Uterus (tissue), 4 donors: ENCODE measurements at places on chromosomes 1 and 21.

- no peak for DNase-seq
Measured at GRCh38 chr1:115160728-115161127, 71.4 kb upstream of the TSPAN2 start.

DNA sequence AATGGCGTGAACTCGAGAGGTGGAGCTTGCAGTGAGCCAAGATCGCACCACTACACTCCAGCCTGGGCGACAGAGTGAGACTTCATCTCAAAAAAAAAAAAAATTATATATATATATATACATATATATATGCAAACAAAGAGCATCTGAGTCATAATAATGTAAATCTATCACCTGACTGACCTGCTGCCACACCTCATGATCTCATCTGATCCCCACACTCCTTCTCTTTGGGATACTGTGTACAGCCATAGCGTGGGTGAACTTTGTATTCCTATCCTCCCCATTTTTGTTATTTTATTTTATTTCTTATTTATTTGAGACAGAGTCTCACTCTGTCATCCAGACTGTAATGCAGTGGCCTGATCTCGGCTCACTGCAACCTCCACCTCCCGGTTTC lies 2.6 kb upstream of the HDAC1 start:
- DNase-seq, result no peak

- no peak for DNase-seq
Measured at GRCh38 chr1:172898866-172899265, 151.9 kb downstream of the TNFSF18 start.

- no peak for DNase-seq
Measured at GRCh38 chr1:228984646-228985631, 249.7 kb downstream of the RHOU start.

DNA sequence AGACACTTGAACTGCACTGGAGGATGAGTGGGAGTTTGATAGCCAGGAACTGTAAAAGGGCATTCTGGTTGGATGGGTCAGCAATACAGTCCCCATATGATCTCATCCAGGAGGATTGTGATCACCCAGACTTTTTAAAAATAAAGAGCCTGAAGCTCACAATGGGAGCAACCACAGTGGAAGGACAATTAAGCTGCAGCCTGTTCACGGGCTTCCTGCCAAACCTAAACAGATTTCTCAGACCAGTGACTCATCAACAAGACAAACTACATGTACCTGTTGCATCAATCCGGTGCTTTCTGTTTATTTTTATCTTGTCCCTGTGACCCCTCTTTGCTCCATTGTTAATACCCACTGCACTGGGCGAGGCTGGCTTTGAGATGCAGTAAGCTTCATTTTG lies 52.3 kb downstream of the PAPPA2 start:
- no peak for DNase-seq

DNA sequence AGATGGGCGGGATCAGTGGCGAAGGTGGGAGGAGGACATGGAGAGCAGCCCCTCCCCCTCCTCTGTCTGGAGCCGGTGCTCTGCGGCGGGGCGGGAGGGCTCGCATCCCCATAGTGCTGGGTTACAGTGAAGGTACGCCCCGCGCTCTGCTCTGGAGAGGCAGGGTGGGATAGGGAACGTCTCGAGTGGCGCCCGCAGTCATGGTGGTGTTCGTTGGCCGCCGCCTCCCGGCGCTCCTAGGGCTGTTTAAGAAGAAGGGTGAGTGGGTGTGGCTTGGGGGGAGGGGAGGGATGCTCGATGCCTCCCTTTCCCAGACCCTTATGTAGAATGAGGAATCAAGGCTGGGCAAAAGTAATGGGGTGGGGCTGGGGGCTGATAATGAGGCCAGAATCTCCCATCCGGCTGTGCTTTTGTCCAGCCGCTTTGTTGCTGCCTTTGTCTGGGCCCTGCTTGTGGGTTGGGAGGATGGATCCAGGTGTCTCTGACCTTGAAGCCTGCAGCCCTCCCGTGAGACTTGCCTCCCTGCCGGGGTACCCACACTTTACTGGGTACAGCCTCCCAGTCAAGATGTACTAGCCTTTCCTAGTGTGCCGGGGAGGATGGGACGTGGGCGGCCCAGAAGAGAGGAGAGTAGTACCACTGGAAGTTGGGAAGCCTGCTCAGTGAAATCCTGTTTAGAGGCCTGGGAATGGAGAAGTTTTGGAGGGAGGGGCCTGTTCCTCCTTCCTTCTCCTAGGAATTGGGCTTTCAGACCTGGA lies 51.4 kb downstream of the YARS1 start:
- no peak for DNase-seq

- DNase-seq, result no peak
Measured at GRCh38 chr1:204125759-204126351, 26.0 kb downstream of the ETNK2 start.

GRCh38 chr1:232875536-232875935 lies 70.3 kb downstream of the MAP10 start:
- no peak for DNase-seq

DNA sequence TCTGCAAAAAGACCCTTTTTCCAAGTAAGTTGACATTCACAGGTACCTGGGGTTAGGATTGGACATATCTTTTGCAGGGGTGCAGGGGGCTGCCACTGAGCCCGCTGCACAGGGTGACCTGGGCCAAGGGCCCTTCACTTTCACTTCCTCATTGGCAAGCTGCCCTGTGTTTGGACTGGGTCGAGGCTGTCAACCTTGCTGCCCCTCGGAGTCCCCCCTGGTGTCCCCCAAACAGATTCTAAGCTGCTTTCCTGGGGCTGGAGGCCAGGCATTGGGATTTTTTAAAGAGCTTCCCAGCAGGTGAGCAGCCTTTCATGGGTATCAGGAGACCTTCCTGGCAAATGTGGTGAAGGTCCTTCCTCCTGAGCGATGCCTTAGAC lies 7.9 kb upstream of the UMODL1 start:
- DNase-seq, result no peak

GRCh38 chr1:204213668-204214662 lies at the start of gene GOLT1A:
Gene GOLT1A (minus strand): TSS chr1:204213988. CDS start chr1:204213906, 82 bp downstream.
- DNase-seq, result peak; percentile 61

- no peak for DNase-seq
Measured at GRCh38 chr1:151290709-151291303, 8.7 kb downstream of the ZNF687 start.

- peak; percentile 69 for DNase-seq
Measured at GRCh38 chr1:24769656-24770651, 24.7 kb downstream of the CLIC4 start.

- DNase-seq, result no peak
Measured at GRCh38 chr1:207428783-207429182, 25.3 kb upstream of the CR2 start.

- no peak for DNase-seq
Measured at GRCh38 chr1:161998811-161999210, 24.9 kb downstream of the OLFML2B start.

DNA sequence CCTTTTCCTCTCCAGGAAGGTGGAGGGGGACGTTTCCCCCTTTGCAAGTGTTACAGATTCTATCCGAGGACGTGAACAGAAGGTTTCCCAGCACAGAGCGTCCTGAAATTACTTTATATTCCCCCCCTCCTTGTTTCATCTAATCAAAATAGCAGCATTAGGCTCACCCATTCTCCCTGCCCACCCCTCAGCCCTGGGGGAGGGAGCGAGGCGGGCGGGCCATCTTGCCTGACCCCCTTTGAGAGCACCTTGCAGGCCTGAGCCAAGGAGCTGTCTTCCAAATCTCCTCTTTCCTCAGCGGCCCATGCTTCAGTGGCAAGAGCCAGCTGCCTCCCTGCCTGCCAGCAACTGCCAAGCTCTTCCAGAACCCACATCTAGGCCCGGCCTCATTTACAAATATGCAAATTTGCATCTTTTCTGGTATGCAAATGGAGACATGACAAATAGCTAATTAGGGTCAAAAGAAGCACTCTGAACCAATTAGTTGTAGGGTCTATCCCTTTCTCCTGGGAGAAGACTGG lies 69.1 kb upstream of the POU3F1 start:
- no peak for DNase-seq
